Activated CD8-positive, alpha-beta memory T cell treated with anti-CD3 and anti-CD28 coated beads, Interleukin-2, amount 10 ng/mL, durations not matched to agents 7 days and 5 days (primary cell): ENCODE measurements at places on chromosomes 5 and 9. TPM values are rescaled to one million over a fixed set of nuclear protein-coding genes. Genes with fewer than 3 reads are reported as not detected.

Gene ANKRD18B
- total RNA-seq, result 0.79 TPM

Gene FBN2
- total RNA-seq, result not detected

Gene PCDHB2
- total RNA-seq, result not detected

Gene TRIM7
- 1.6 TPM for total RNA-seq

Gene PTGS1
- 0.35 TPM for total RNA-seq

Gene KCNT1
- total RNA-seq, result not detected

Gene PCDHB15
- not detected for total RNA-seq

Gene FSTL4
- not detected for total RNA-seq

Gene HRH2
- total RNA-seq, result 21.4 TPM

Gene DMRTA1
- total RNA-seq, result not detected

Gene CTSL
- total RNA-seq, result not detected

Gene PPP3R2
- total RNA-seq, result not detected

Gene SLC36A3
- not detected for total RNA-seq

Gene PAEP
- total RNA-seq, result not detected

Gene SPINK4
- total RNA-seq, result not detected

Gene PCDHGB2
- 0.12 TPM for total RNA-seq

Gene SLC22A4
- total RNA-seq, result 0.32 TPM

Gene PCDHGA4
- total RNA-seq, result not detected

Gene WNT8A
- total RNA-seq, result not detected

Gene LAMC3
- not detected for total RNA-seq

Gene ARSI
- total RNA-seq, result not detected

Gene PFN3
- total RNA-seq, result not detected

Gene TLX3
- total RNA-seq, result not detected

Gene GTF3C4
- total RNA-seq, result 16.0 TPM
